Stimulated activated CD8-positive, alpha-beta memory T cell treated with anti-CD3 and anti-CD28 coated beads, Interleukin-4, amount 100 ng/mL, for 1 hour (primary cell): ENCODE measurements at places on chromosomes 7 and 10.

DNA sequence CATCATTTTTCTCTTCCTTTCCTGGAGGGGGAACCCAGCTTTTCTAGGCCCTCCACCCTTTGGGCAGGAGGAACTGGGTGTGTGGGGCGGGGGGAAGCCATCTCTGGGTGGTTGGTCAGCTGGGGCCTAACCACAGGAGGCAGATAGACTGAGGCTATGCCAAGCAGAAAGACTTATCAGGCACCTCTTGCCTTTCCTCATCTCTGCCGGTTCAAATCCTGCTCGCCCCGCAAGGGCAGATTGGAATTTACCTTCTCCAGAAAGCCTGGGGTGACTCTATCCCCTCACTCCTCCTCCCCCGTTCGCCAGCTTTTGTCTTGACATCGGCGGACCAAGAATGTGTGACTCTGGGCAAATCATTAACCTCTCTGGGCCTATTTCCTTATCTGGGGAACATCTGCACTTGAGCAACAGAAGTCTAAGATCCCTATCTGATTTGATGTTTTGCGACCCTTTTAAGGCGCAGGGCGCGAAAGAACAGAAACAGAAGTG, 584 bp upstream of the GARS1 start:
- DNase-seq, result no peak

- DNase-seq, result no peak
Observed at GRCh38 chr10:78925800-78926319, 142.9 kb upstream of the ZMIZ1 start.

GRCh38 chr7:66771795-66772194, 31.3 kb downstream of the RABGEF1 start:
- no peak for DNase-seq

- DNase-seq, result no peak
Observed at GRCh38 chr7:137342265-137342664, 1.3 kb downstream of the PTN start.

- DNase-seq, result no peak
Observed at GRCh38 chr10:79245539-79246208, 101.6 kb upstream of the PPIF start.

- DNase-seq, result no peak
Observed at GRCh38 chr7:102810916-102811315, 62.1 kb downstream of the FAM185A start.

DNA sequence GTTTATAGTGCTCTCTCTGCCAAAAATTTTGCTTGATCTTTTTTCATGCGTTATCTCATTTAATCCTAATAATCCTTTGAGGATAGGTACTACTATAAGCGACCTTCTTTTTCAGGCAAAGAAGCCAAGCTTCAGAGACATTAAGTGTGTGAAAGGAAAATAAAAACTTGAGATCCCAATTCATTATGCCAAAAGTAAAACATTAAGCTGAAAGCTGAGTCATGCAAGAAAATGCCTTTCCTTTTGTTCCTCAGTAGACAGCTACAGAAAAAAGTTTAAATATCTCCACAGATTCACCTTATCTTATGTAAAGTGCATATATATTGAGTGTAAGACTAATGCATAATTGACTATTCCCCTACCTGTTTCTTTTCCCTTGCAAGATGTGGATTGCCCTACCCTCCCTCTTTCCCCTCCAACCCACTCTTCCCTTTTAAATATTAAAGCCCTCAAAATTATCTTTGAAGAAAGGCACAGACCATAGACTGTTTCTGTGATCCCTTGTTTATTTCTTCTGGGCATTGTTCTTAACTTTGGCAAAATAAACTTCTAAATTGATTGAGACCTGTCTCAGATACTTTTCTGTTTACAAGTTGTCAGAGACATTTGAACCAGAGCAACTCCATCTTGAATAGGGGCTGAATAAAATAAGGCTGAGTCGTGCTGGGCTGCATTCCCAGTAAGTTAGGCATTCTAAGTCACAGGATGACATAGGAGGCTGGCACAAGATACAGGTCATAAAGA, 1139.9 kb upstream of the LRRN3 start:
- DNase-seq, result no peak

DNA sequence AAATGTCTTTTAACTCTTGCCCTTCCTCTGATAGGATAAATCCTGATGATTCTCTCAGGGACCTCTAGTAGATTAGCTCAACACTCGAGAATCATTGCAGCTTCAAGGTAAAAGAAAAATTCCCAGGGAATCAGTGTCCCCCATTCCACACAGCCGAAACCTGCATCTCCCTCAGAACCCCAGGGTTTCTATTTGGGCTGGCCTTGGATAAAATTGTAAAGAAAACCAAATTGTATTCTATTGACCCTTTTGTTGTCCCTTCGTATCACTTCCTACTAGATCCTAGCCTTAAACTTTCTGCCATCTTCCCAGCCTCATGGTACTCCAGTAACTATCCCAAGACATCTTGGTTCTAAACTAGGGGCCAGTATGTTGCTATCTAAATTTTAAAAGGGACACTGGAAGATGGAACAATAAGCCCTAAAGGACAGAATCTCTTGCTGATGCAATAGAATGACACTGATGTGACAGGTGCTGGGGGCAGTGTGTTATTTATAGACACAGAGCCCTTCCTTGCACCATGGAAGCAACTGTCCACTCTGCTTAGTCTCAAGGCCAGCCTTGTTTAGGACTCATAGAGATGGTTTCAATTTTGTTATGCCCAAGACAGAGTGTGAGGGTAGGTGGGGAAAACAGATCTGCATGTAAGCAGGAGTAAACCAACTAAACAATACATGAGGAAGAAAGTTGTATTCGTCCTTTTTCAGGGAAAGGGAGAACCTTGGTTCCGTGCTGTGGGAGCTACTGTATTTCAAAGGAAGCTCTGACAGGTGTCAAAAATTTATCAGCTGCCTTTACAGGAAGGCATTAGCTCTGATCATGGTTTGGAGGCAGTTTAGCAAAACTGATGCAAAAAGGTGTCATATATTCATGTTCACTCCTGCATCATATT, 7.6 kb downstream of the ASB15 start:
- DNase-seq, result no peak

GRCh38 chr10:120161111-120161510, 268.6 kb downstream of the SEC23IP start:
- no peak for DNase-seq

DNA sequence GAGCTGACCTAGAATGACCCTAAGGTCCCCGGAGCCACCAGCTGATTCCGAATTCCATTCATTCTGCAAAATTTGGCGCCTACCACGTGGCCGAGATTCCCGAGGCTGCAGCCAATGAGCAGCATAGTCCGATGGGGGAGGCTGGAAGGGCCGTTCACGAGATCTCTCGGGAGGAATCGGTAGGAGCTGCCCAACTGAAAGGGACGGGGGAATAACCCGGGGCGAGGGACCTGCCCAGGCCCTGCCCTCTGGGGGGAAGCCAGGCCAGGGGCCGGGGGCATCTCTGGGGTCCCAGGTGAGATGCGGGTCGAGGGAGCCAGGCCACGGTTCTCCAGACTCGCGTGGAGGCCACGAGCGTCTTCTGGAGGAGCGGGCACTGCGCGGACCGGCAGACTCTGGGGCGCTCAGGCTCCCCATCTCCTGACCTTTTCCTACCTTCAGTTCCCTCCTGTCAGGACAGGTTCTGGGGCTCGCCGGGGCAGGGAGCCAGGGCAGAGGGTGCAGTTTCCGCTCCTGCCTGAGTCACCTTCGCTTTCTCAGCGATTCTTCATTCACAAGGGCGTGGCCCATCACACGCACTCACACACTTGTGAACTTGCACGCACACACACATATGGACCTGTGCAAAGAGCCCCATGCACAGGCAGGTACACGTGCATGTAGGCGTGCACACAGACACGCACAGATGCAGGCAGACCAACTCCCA, 173.4 kb downstream of the RNF216 start:
- no peak for DNase-seq

DNA sequence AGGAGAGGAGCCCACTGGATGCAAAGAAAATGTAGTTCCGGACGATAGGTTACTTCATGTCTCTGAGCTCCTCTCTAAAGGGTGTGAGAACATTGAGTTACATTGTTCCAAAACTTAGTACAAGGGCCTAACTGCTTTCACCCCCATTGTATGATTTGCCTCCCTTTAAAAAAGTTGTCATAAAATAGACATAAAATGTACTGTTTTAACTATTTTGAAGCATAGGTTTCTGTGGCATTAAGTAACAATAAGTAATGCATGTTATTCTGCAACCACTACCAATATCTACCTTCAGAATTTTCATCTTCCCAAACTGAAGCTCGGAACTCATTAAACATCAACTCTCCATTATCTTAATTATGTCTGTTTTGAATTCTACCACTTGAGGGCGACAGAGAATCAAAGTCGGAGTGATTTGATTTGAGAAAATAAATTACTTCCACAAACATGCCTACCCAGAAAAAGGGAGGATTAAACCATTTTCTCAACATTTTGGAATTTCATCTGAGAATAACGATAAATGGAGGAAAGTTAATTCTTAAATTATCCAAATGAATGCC, 2.7 kb downstream of the IGFBP1 start:
- no peak for DNase-seq

- DNase-seq, result no peak
Observed at GRCh38 chr10:44697116-44697515, 214.0 kb upstream of the TMEM72 start.

DNA sequence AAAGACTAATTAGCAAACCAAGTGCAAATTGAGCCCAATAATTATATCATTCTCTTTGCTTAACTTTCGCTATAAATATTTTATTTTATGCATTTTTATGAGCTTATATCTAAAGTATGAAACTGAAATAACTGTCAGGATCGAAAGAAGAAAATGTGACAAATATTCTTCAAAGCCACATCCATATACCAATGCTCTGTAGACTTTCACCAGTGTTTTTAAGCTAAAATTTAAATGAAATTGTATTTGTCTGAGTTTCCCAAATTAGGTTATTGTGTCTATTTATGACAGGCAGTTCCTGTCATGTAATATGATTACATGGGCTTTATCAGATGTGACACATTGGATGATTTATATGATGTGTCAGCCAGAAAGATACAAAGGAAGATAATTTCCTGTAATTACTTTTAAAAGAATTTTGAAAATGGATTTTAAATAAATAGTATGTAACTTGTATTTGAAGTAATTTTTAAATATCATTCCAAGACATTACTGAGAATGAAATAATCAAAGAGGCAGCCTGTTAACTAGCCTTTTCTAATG, 317.9 kb upstream of the KLF6 start:
- no peak for DNase-seq

DNA sequence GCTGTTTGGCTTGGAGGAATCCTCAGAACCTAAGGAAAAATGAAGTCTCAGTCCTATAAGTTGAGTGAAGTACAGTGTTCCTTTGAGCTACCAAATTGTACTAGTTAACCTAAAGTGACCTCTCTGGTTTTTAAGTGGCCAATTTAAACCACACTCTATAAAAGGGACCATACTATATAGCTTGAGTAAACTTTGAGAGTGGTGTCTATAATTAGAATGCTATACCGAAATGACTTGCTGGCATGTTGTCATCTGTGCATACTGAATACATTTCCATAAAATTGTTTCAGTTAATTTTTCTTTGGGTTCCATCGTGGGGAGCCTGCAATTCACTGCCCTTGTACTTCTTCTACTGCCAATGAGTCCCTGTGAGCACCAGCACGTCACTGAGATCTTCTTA, 151.1 kb downstream of the DKK1 start:
- no peak for DNase-seq

GRCh38 chr7:71191771-71192170, 59.8 kb downstream of the GALNT17 start:
- DNase-seq, result no peak

DNA sequence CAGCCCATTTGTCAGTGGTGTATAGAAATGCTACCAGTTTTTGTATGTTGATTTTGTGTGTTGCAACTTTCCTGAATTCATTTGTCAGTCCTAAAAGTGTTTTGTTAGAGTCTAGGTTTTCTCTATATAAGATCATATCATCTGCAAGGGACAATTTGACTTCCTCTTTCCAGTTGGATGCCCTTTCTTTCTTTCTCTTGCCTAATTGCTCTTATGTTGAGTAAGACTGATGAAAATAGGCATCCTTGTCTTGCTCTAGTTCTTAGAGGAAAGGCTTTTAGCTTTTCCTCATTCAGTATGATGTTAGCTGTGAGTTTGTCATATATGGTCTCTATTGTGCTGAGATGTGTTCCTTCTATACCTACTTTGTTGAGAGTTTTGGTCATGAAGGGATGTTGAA, 161.7 kb upstream of the TPK1 start:
- DNase-seq, result no peak

- no peak for DNase-seq
Observed at GRCh38 chr7:101614939-101615302, 14.2 kb downstream of the MYL10 start.

DNA sequence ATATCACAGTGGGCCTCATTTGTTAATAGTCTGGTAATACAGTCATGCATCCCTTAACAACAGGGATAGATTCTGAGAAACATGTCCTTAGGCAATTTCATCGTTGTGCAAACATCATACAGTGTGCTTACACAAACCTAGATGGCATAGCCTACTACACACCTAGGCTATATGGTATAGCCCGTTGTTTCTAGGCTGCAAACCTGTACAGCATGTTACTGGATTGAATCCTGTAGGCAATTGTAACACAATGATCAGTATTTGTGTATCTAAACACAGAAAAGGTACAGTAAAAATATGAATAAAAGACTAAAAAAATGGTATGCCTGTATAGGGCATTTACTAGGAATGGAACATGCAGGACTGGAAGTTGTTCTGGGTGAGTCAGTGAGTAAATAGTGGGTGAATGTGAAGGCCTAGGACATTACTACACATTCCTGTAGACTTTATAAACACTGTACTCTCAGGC, 12.0 kb upstream of the RHOBTB1 start:
- DNase-seq, result no peak

DNA sequence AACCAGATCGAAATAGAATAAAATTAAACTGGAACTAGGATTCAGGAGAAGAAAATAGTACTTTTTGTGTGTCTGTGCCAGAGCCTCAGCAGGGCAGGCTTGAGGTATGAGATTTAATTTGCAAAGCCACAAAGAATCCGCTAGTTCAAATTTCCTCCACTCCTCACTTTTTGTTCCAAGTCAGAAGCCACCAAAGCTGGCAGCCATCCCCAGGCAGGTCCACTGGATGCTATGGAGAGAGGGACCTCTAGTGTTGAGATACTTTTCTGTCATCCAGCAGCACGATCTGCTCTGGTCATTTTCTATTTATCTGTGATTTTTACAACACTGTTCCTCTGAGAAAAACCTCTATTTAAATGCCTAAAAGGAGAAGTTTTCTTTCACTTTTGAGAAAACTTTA, 147.9 kb upstream of the FRMD4A start:
- no peak for DNase-seq

GRCh38 chr10:91787810-91788209, 10.4 kb upstream of the TNKS2 start:
- DNase-seq, result no peak
